Hematopoietic multipotent progenitor cell (in vitro differentiated cells): ENCODE measurements at places on chromosomes 7 and 10. TPM values are rescaled to one million over a fixed set of nuclear protein-coding genes. Genes with fewer than 3 reads are reported as not detected.

DNA sequence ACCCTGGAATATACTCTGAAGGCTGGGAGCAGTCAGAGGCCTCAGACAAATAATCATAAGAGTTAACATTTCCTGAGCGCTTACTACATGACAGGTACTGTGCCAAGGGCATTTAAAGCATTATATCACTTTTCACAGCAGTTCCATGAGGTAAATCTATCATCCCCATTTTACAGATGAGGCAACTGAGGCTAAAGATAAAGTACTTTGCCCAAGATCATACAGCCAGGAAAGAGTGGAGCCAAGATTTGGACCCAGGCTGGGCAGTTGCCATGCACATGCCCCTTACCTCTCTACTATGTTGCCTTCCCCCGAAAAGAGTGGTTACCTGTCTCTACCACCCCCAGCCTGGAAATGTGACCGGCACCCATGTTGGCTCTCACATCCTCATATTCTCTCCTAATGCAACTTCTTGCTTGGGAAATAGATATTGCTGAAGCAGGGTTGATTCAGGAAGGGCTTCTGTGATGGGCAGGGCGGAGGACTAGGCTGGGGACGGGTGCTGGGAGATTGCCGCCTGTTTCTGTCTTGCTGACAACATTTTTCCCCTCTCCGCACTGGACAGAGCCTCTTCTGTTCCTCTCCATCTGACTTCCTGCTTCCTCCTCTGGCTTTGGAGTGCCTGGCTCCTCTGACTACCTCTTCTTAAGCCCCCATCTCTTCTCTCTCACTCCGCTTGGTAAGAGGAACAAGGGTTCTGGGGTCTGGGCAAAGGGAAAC is 13.8 kb downstream of the SMO start:
- no peak for DNase-seq

GRCh38 chr10:19505320-19506312 is 310.6 kb upstream of the PLXDC2 start:
- DNase-seq = no peak

DNA sequence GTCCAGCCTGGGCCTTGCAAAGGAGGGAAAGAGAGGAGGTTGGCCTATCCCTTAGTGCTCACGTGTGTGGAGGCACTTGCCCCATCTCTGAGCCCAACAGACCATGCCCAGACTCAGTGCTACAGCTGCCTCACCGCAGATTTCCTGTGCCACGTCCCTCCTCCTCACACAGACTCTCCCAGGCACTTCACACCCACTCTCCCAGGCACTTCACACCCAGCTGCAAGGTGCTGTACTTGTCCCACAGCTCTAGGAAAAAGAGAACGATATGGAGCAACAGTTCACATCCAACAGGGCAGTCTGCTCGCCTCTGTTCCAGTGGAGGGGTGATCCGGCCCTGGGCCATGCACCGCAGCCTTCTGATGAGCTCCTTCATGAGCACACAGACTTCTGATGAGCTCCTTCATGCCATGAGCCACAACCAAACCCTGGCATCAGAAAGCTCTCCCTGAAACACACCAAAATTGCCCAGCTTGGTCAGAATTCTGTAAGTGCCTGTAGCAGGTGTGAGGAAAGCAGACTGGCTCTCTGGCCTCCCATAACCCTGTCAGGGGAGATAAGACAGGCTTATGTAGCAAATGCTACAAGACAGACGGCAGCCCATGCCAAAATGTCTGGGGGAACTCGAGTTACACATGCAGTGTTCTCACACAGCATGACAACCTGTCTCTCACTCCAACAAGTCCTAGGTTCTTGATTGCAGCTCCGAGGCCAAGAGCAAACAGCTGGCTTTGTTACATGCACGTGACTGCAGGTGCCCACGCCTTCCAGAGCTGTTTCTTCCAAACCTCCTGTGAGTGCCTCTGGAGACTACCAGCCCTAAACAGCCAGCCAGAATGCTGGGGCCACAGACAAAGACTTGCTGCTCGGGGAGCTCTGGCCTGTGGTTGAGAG is 348.5 kb downstream of the GRID1 start:
- no peak for DNase-seq

DNA sequence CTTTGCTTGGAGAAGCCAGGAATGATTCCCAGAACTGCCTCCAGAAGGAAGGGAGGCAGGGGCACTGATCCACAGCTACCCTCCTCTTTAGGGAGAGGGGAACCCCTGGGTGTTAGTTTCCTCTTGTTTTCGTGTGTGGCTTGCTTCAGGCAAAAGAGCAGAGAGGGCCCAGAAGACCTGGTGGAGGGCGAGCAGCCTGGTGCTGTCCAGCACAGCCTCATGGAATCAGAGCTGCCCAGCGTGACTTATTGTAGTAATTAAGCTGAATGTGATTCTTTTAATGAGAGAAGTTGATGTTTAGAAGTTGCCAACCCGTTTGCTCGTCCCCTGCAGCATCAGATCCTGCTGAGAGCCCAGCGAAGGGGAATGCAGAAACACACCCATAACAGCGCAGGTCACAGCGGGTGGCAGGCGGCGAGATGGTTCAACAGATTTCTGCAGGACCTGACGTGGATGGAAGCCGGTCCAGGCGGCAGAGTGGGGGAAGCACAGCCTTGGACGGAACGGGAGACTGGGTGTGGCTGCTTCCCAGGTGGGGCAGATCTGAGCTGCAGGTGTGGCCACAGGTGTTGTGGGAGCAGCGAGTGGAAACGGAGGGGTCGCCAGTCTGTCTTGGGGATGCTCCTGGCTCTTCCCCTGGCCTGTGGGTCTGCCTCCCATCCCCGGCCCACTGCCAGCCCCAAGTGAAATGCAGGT is 53.7 kb upstream of the SHH start:
- DNase-seq = no peak

DNA sequence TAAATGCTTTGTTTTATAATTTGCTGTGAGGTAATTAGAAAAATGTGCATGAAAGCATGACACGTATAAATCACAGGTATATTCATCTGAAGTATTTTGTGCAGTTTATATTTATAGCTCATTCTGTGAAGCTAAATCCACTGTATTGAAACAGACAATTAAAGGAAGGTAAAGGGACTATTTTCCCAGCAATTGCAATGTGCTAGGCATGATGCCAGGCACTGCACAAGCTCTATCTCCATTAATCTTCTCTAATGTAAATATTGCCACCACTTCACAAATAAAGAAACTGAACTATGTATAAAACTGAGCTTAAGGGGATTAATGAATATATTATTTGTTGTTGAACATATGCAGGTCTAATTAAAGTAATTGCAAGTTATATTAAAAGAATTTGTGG is 1012.5 kb downstream of the NRG3 start:
- DNase-seq = no peak

- DNase-seq = no peak
Observed at GRCh38 chr10:80530816-80531215, 6.9 kb upstream of the SH2D4B start.

- DNase-seq = no peak
Observed at GRCh38 chr7:92987095-92987494, 130.7 kb downstream of the SAMD9 start.

- DNase-seq = no peak
Observed at GRCh38 chr10:974038-974784, 14.0 kb upstream of the GTPBP4 start.

- DNase-seq = peak; percentile 18
Observed at GRCh38 chr7:4416396-4417056, 265.6 kb upstream of the FOXK1 start.

GRCh38 chr10:106182542-106182941 is 982.0 kb downstream of the SORCS1 start:
- no peak for DNase-seq

DNA sequence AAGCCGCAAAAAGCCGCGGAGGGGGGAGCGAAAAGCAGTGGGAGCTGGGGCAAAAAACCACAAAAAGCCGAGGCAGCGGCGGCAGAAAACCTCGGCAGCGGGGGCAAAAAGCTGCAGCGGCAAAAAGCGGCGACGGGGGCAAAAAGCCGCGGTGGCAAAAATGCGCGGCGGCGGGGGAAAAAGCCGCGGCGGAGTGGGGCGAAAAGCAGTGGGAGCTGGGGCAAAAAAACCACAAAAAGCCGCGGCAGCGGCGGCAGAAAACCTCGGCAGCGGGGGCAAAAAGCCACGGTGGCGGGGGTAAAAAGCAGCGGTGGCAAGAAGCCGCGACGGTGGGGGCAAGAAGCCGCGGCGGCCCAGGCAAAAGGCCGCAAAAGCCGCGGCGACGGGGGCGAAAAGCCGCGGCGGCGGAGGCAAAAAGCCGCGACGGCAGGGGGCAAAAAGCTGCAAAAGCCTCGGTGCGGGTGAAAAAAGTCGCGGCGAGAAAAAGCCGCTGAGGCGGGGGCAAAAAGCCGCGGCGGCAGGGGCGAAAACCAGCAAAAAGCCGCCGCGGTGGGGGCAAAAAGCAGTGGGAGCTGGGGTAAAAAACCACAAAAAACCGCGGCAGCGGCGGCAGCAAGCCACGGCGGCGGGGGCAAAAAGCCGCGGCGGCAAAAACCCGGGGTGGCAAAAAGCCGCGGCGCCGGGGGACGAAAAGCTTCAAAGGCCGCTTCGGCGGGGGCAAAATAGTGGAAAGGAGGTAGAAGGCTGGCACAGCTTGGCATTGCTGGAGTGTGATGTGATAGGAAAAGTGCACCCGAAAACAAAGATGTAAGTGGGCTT is 135.9 kb downstream of the ZNF92 start:
- DNase-seq = no peak

GRCh38 chr10:21832821-21833130 is 170.8 kb downstream of the DNAJC1 start:
- no peak for DNase-seq

DNA sequence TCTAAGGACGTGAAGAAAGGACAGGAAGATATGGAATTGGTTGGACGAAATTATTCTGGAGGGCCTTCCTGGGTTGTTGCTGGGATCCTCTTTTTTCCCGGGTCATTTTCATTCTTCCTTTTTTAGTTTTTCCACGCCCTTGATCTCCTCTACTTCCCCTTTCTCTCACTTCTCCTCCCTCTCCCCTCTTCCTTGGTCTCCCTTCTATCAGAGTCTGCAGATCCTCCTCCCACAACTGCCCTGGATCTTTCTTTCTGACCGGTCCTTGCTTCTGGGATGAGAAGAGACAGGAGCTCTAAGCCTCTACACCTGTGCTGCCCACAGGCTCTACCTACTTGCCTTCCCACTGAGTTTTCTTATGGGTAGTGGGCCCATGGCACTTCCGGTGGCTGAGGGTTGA is 103.7 kb upstream of the RELN start:
- no peak for DNase-seq

DNA sequence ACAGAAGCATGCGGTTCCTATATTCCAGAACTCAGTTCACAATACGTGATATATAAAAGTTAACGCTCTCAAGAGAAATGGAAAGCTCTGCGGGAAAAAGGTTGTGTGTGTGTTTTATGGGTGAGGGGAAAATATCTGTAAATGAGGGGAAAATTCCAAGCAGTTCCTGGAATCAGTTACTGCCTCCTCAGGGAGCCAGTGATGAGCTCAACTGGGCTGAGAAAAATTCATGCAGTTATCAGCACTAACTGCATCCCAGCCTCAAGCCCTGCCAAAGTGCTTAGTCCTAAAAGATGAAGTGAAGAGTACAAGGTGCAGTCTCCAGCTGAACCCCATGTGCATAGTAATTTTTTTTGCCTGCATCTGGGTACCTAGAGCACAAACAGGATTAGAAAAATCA is 191.9 kb downstream of the CDK14 start:
- DNase-seq = no peak

GRCh38 chr10:72802763-72803505 is 90.6 kb upstream of the OIT3 start:
- no peak for DNase-seq

DNA sequence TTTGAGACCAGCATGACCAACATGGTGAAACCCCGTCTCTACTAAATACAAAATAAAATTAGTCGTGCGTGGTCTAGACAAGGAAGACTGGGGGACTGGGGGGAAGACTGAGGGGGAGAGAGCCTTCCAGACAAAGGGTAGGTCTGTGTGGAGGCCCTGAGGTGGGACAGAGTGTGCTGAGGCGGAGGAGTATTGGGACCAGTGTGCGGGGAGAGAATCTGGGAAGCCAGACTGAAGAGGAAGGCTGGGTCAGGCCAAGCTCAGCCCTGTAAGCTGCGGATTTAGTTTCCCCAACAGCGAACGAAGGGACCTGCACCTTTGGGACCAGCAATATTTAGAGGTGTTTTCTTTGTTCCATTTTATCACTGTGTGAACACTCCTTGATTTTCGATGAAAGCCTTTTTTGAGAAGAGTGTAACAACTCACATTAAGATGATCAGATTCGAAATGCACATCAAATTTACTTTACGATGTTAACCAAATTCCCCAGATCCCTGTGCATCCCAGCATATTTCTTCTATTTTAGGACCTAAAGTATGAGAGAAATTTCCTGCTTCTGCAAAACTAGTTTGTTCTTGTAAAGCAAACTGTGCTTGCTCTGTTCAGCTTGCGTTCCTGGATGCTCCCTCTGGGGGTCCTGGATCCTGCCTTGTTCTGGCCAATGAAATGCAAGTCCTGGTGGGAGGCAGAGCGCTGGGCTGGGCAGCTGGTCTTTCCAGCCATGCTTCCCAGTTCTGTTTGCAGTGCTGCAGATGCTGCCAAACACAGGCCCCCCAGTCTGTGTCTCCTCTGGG is 39.4 kb downstream of the PLAU start:
- DNase-seq = no peak

DNA sequence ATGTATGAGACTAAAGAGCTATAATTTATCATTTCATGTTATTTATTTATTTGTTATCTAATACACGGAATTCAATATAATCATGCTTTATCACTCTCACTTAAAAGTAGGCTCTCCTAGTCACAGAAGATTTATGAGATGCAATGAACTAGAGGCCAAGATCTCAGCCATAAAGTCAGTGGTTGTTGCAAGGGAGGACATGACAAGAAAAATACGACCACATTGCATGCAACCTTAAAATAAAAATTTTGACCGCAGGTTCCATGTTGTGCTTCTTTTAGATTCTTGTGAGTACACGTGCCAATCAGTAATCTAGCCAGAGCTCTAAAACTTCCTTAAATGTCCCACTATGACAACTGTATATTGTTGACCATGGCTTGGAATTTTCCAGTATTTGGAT is 75.9 kb upstream of the SP8 start:
- no peak for DNase-seq

DNA sequence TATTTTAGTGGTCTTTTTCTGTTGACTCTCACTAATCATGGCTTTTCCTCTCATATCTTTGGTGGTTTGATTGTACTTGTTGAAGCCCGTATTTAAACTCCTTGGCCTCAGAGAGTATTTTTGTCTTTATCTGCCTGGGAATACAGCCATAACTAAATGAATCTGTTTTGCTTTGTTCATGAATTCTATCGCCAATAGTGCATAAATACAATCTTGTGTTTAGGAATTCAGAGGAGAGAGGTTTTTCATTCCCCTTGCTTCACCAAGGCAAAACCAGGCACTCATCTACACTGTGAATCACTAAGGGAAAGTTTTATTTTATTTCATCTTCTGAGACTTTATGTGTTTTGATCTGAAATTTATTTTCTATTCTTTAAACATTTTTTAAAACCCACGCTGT is 152.7 kb downstream of the BICC1 start:
- DNase-seq = no peak

Gene GIMAP8
- 4.8 TPM for total RNA-seq

Gene PNLIPRP2
- total RNA-seq = not detected

Gene NOS3
- 0.27 TPM for total RNA-seq

Gene CPA2
- under 0.01 TPM for total RNA-seq

Gene GSDME
- 0.27 TPM for total RNA-seq

Gene ITPRID1
- not detected for total RNA-seq

Gene ASL
- 40.4 TPM for total RNA-seq

Gene CHST3
- under 0.01 TPM for total RNA-seq

Gene FKBP9
- 7.3 TPM for total RNA-seq
